ENCODE measurements at places on chromosomes 5 and 9.

DNA sequence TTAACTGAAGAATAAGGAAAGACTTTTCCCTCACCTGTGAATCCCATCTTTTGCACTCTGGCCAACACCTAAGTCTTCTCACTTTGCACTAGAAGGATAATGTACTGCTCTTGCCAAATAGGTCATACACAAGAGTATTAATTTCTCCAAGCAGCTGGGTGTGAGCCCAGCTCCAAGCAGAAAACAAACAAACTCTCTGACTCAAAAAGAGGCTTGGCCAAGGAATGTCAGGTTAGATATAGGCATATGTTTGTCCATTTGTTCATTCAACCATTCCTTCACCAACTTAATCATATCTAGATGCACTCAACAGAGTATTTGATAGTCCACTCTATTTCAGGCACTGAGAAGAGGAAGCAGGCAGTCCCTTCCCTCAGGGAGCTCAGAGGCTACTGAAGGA is 84.4 kb downstream of the HTR4 start:
- DNase-seq, result no peak

DNA sequence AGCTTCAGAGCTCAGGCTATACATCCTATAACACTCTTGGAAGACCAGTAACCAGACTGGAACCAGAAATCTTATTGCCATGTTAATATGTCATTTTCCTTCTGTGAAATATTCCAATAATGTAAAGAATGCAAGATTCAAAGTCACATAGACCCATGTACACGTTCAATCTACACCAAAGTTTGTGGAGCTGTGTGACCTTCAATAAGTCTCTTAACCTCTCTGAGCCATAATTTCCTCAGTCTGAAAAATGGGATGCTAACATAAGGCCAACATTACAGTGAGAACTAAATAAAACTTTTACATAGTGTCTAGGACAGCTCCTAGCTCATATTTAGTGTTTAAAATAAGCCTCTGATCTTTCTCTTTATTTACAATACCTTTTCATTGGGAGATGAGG is 70.4 kb downstream of the ARRDC3 start:
- DNase-seq, result no peak

- DNase-seq, result no peak
Measured at GRCh38 chr5:157109744-157110143, 900 bp upstream of the HAVCR2 start.

DNA sequence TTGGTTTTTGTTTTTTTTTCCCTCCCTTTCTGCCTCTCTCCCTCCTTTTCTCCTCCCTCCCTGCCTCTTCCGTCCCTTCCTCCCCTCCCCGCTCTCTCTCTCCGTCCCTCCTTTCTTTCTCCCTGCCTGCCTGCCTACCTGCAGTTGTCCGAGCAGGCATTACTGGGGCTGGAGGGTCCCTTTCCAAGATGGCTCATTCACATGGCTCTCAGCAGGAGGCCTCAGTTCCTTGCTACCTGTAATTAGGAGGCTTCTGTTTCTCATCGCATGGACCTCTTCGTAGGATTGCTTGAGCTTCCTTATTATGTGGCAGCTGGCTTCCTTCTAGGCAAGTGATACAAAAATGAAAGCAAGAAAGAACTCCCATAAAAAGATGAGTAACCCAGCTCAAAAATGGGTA is 8.0 kb downstream of the RGS3 start:
- DNase-seq, result no peak

DNA sequence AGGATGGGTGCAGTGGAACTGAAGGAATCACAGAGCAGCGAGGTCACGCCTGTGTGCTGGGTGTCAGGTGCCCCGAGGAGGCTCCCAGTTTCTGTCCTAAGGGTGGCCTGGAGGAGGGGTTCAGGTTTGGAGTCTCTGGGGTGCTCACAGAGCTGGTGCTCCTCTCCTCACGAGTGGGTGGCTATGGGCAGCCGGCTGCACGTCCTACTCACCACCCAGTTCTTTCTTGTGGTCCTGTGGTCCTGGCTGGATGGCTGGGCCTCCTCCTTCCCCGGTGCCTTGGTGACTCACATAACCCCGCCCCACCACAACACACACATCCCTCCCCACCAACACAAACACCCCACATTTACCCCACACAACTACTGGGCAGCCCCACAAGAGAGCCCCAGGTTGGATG is 9.9 kb upstream of the PTGS1 start:
- DNase-seq, result no peak

- DNase-seq, result no peak
Measured at GRCh38 chr5:134649163-134649835, 714 bp downstream of the SEC24A start.

- no peak for DNase-seq
Measured at GRCh38 chr9:132387133-132387532, 19.5 kb downstream of the TTF1 start.

- DNase-seq, result peak; percentile 26
Measured at GRCh38 chr9:135701959-135702721, at the start of gene KCNT1. KCNT1 (plus strand) TSS chr9:135702185; CDS start chr9:135702259, 74 bp downstream.

GRCh38 chr5:56699538-56699937 is 115.8 kb upstream of the MAP3K1 start:
- no peak for DNase-seq

DNA sequence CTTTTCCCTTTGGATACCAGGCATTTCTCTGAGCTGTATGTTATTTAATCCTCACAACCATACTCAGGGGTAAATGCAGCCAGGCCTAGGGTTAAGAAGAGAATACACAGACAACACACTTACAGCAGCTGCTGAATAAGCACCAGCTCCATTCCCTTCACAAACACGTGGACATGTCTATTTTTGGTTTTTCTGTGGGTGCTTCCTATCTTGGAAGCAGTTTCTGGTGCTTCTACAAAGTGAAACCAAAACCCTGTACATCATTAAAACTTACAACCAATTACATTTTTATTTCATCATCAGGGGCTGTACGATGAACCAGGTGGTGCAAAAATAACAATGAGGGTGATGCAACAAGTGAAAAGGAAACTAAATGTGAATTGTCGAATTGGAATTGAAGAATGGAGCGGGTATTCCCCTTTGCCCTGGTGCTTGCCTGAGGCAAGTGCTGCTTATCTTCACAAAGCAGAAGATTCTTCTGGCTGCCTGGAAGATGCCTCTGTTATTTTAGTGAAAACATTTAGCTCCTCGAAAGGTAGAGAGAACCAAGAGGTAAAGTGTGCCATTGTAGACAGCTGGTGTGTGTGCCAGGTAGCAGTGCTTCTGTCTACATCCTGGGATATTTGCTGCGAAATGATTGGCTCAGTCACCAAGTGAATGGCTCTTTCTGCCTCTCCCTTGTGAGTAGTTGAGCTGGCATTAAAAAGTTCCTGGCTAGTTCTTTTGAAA is 18.6 kb upstream of the IFNB1 start:
- no peak for DNase-seq

- DNase-seq, result no peak
Measured at GRCh38 chr5:123287881-123288280, 135.3 kb downstream of the CEP120 start.

- DNase-seq, result no peak
Measured at GRCh38 chr5:154654486-154655371, 100.4 kb upstream of the LARP1 start.

DNA sequence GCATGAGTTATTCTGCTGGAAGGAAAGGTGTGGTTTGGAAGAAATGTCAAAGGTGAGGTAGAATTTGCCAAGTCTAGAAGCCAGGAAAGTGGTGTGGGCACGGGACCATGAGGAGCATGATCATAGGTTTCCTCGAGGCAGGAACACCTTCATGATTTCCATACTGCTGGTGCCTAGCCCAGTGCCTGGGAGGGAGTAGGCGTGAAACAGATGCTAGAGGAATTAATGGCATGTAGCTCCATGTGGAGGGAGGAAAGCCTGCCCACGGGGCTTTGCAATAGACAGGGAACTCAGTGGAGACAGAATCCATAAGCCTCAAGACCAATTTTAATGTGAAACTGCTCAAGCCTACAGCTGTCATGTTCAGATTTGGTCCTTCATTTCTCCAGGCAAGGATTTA is 35.1 kb downstream of the TTLL11 start:
- DNase-seq, result no peak

GRCh38 chr9:96047741-96048103 is 172.2 kb downstream of the ERCC6L2 start:
- no peak for DNase-seq

DNA sequence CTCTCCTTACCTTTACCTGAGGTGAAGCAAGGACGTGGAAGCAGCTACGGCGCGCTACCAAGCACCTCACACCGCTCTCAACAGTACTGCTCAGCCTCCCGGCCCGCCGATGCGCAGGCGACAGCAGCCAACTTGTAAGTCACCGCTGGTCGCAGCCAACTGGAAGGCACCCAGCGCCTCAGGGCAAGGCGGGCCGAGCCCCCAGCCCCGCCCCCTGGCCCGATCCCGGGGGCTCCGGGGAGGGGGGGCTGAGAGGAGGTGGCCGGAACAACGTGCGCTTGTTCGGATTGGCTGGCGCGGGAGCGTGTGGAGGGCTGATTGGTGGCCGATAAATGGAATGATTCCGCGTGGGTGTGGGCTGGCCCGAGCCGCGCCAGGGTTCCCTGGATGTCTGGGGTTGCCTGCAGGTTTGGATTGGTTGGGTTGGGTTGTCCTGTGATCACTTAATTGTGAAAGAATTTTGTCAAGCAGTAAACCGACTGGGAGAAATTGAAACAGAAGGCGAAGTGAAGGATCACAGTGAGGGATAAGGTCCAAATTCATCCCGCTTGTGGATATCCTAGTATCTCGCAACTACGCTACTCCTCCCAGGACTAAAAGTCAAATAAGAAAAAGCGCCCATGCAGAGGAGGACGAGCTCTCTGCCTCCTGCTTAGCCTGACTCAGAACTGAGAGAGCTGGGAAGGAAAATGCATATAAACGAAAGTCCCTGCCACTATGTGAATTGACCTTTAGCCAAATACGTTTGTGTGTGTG is at the start of gene STARD4:
TSS of gene STARD4 (minus strand) at position 161 of the 756 bp plus-strand sequence. CDS start 5,102 bp downstream, outside the sequence.
- DNase-seq, result peak; percentile 92

GRCh38 chr5:102312586-102313370 is 16.7 kb upstream of the SLCO4C1 start:
- no peak for DNase-seq

DNA sequence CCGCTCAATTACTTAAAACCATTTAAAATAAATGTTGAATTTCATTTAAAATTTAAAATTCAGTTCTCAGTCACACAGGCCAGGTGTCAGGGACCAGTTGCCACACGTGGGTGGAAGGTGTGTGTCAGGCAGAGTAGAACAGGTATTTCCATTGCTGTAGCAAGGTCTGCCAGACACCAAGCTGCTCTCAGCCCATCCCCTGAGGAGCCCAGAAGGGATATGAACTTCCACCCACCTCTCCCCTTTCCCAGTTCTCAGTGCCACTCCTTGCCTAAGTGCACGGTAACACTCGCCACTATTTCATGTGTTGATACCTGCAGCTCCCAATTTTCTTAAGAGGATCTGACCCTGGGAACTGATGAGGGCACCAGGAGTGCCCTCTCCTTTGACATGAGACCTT is 12.7 kb downstream of the SYK start:
- no peak for DNase-seq

- no peak for DNase-seq
Measured at GRCh38 chr5:54305737-54306136, 4.6 kb downstream of the ARL15 start.

- no peak for DNase-seq
Measured at GRCh38 chr5:179409806-179410205, 64.5 kb upstream of the ADAMTS2 start.

DNA sequence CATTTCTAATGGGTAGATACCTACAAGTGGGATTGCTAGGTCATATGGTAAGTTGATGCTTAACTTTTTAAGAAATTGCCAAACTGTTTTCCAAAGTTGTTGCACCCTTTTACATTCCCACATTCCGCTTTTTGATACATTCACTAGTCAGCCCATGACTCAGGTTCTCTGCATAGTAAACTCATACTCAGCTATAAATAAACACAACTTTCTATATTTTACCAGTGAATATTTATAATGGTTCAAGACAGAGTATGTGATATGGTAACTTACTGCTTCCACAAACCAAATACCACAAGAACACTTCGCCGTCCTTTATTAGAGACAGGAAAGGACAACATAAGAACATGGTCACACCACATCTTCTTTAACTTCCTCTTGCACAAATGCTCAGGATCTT is 54.0 kb downstream of the PLPP1 start:
- no peak for DNase-seq

- DNase-seq, result no peak
Measured at GRCh38 chr5:102753889-102754766, 977 bp upstream of the PAM start.

- DNase-seq, result no peak
Measured at GRCh38 chr5:136780518-136780917, 415.2 kb upstream of the TRPC7 start.

DNA sequence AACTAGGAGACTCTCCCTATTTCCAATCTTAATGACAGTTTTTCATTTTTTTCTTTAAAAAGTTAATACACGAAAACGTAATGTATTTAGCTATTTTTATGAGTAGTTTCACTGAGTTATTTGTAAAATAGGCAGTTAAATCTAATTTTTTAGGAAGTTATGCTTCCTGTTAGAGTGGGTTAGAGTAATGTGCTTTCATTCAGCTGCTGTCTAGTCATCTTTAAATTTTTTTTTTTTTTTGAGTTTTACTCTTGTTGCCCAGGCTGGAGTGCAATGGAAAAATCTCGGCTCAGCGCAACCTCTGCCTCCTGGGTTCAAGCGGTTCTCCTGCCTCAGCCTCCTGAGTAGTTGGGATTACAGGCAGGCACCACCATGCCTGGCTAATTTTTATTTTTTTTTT is 34.0 kb downstream of the CDC42SE2 start:
- no peak for DNase-seq

DNA sequence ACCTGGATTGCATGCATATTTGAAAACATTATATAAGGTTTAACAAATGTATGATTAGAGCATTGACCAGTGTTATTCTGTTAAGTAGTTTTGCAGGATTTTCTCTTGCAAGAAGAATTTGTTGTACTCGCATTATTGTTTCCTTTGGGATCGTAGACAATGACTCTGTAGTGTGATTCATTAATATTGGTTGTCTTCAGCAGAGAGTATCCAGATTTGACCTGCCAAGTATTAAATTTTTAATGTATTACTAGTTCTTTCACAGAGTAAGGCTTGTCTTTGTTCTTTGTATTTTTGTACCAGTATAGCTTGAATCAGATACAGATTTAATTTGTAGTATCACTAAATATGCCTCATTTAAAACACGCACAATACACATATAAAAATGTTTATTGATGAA is 155.0 kb downstream of the PBX3 start:
- DNase-seq, result no peak

DNA sequence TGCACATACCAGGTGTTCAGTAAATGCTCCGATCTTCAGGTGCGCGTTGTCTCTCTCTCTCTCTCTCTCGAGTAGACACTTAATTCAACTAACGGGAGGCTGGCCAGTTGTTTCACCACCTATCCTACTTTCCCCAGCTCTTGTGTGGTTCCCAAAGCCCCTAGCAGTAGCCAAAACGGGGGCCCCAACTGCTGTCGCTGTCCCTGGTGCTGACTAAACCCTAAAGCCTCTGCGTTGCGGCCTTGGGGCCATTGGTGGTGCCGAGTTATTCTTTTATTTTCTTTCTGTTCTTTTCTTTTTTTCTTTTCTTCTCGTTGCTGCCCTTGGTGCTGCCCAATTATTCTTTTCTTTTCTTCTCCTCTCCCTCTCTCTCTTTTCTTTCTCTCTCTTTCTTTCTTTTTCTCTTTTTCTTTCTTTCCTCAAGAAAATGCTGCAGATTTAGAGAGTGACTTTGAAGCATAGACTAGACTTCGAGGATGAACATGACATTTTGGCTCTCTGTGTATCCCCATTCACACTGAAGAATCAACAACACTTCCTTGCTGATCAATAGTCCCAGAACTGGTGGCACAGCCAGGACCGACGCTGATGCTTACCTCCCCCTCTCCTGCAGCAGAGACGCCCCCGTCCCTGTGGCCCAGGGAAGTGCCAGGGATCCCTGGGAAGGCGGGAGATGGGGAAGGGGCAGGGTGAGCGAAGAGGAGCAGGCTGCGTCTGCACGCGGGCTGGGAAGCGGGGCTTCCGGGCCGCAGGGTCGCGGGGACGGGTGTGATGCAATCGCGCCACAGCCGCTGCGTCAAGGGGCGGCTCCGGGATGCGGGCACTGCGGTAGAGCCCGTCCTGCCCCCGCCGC is at the start of gene FBLL1:
TSS of gene FBLL1 (plus strand) at position 785 of the 853 bp plus-strand sequence. CDS start 200 bp downstream, outside the sequence.
- no peak for DNase-seq
